ENCODE measurements at places on chromosomes 6 and 20.
A peak's percentile ranks its signal among the peaks of the same experiment; 100 is the strongest.

DNA sequence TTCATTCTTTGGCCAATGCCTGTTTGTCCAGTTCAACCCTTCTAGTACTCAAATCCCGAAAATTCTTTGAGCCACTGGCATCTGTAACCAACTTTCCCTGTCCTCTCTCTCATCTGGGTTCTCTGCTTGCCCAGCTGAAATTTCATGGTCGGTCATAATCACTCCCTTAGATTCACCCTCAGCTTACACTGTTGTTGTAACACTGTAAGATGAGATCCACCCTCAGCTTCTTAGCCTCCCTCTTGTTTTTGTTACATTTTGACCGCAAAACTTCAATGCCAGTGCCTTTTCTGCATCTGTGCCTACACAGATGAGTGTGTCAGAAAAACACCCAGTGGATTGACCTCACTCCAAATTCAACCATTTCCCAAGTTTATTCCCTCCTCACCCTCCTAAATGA lies 291.1 kb upstream of the AGPAT4 start:
- DNase-seq, result no peak

GRCh38 chr6:32167761-32168262 lies 3.4 kb downstream of the EGFL8 start:
- no peak for DNase-seq

- peak; percentile 5 for DNase-seq
Observed at GRCh38 chr20:61192337-61192950, 59.6 kb upstream of the CDH4 start.

DNA sequence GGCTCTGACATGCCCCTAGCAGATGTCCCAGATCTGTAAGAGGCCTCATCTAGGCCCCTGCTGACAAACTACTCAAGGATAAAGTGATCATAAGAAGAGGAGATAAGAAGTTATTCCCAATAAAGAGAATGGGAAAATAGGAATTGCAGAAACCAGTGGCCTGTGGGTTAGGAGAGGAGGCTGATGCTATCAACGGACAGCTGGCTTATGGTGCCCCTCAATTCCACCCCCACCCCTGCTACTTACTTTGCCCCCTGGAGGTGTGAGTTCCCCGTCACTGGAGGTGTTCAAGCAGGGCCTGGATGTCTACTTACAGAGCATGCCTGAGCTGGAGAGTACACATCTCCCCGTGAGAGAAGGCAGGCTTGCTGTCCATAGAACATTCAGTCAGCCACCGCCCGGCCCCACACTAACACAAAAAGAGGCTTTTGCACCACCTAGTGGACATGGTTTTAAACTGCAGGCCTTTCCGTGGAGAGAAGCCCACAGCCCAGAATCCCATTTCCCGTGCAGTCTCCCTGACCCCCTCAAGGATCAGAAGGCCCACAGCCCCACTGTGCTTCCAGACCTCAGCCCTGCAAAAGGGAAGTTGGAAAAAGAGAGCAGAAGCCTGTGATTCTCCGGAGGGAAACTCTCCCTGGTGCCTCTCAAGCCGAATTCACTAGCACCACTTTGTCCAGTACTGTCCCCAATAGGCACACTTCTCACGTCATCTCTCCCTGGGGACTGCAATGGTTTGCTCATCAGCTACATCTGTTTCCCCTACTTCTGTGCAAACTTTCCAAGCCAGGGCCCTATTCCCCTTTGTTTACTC lies 23.8 kb upstream of the BNIP5 start:
- peak; percentile 68 for DNase-seq

DNA sequence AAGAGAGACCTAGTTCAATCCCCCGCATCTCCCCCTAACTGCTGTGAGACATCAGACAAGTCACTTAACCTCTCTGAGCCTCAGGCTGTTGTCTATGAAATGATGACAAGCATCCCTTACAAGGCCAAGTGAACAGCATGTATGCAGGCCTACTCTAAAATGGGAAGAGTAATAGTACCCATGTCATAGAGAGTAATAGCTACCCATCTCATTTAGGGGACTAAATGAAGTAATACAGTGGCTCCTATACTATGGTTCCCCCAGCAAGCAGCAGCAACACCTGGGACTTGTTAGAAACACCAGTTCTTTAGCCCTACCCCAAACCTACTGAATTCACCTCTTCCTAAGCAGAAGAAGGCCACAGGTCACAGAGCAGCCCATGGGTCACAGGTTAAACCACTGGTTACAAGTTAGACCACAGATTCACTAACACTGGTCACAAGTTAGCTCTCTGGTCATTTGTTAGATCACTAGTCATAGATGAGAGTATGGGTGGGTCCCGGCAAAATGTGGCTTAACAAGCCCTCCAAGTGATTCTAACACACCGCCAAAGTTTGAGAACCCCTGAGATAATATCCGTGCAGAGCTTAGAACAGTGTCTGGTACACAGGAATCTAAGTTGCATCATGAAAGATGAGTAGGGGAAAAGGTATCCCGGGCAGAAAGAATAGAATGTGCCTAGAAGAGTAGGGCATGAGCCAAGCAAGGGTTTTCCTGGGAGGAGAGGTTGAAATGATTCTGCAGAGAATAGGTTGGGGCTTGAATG lies 1.4 kb downstream of the DEFB124 start:
- DNase-seq, result no peak

DNA sequence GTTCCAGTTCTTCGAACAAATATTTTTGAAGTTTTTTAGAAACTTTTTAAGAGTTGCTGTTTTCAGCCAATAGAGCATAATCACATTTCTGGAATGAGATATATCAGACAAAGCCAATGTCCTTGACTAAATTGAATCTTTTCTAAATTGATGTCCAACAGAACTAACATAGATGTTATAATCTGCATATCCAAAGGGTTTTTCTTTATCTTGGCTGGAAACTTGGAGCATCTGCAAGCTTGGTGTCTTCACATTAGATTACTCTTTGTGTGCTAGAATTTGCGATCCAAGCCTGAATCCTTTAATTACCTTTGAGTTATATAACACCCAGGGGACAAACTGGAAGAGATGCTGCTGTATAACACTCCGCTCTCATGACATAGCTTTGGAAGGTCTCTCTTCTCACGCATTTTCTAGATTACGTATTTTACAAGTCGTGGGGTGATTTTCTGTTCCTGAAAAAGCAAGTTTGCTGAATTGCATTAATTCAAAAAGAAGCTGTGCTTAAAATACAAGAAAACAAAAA lies 64.4 kb upstream of the FUCA2 start:
- no peak for DNase-seq

GRCh38 chr20:11018668-11019170 lies 344.9 kb upstream of the JAG1 start:
- DNase-seq, result no peak

GRCh38 chr6:28337121-28337520 lies 1.2 kb upstream of the ZSCAN31 start:
- DNase-seq, result no peak

- DNase-seq, result no peak
Observed at GRCh38 chr6:129273161-129273560, 390.2 kb downstream of the LAMA2 start.

- no peak for DNase-seq
Observed at GRCh38 chr20:1320902-1321653, 7.9 kb downstream of the SDCBP2 start.
